ENCODE measurements at places on chromosomes 2 and 18.

DNA sequence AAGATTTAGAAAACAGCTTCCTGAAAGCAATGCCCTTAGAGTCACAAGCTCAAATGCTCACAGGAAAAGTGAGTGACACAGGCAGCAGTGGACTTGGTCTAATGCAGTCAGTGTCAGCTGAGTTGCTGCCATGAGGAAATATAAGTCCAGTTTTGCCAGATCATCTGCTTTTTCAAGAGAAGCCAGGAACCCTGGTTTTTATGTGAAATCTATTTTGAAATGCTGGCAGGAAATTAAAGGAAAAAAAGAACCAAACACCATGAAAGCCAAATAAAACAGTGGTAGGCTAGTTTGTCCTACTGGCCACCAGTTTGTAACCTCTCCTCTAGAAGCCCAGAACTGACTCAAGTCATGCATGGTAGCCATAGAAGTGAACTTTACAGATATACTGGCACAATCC, 109.2 kb downstream of the THADA start:
- no peak for DNase-seq

- peak; percentile 77 for DNase-seq
Measured at GRCh38 chr2:36339607-36340218, 15.9 kb upstream of the CRIM1 start.

GRCh38 chr2:21910832-21911507, 787.2 kb downstream of the TDRD15 start:
- DNase-seq = no peak

DNA sequence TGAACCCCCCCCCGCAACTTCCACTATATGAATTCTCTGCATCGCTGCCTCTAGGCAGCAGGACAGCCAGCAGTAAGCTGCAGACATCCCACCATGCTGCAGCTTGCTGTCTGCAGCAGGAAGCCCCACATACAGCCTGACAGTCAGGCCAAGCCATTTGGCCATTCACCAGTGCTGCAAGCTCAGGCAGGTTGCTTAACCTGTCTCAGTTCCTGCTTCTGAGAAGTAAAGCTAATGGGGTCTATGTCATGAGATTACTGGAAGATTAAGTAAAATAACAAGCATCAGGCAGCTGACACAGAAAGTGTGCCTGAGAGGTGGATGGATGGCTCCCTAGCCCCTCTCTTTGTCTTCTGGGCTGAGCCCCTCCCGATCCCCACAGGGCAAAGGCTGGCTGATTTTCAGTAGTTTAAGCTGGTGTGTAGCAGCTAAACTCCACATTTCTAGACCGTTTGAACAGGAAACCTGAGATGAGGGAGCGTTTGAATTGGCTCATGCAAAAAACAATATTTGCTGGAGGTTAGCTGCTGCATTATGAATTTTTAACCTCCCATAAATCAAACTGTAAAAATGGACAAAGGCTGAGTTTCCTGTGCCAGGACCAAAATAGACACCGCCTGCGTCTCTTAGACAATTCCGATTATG, 193.8 kb upstream of the ARL4C start:
- peak; percentile 43 for DNase-seq

DNA sequence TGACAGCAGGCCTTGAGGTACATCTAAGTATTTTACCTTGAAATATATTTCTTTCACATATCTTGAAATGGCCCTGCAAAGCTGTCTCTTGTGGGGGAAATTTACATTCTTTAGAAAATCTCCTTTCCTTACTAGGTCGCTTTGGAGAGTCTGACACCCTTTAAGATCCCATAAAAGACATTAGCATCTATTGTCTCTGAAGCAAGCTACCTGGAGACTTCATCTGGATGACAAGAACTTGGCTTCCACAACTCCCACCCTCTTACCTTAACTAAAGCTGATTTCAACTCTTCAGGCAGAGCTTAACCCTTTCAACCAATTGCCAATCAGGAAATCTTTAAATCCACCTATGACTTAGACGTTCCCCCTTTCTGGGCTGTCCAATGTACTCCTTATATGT, 219.3 kb downstream of the PIEZO2 start:
- DNase-seq = no peak

DNA sequence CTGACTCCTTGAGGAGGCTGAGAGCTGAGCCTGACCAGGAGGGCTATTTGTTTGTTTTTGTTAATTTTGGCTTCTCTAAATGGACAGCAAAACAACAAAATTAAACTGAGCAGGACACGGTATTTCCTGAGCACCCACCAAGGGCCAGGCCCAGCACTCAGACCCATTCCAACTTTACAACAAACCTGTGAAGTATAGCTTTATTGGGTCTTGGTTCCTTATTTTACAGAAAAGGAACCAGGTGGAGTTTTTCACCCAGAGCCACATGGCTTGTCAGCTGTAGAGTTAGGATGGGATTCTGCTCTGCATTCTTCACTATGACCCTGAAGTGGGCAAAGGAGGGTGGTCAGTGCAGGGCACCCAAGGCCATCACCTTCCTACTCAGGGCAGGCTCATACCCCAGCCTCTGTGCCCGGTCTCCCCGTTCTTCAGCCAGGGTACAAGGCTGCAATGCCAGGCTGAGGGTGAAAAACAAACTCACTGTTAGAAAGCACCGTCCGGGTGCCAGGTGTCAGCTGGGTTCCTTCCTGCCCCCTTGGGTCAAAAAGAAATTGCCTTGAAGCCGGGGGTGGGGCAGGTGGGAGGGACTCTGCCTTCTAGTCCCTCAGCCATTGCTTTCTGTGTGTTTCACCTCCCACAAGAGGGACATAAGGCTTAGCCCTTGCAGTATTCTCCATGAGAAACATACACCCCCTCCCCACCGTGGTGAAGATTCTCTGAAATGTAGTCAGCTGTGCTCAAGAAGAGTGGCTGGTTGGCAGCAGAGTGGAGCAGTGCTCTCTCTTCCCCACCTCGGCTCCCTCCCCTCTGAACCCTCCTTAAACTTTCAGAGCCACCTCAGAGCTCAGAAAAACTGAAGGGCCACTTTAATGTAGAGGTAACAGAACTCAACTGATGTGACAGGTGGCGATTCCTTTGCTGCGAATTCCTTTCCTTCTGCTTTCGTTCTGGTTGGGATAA, 2.2 kb downstream of the PSD4 start:
- DNase-seq = no peak

DNA sequence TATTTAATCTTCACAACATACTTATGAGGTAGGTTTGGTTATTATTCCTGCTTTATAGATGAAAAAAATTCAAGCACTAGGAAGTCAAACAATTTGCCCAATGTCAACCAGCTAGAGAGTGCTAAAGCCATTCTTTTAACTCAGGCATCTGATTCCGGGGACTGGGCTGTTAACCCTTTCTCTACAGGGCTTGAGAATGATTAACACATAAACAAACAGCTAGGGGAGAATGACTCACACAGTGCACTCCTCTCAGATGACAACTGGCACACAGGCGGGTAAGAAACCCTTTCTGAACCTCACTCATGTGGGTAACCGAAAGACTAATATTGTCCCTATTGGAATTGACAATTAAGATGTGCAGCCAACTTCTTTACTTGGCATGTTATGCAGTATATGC, 86.3 kb upstream of the FSHR start:
- DNase-seq = peak; percentile 56

Data from fibroblast of skin of scalp (primary cell).